ENCODE measurements at places on chromosomes 12 and 14.

- peak; percentile 19 for DNase-seq
- H3K27me3 ChIP-seq = no peaks in the 10 kb centered on the region
- peak overlapping the region; percentile 98 for H3K27ac ChIP-seq
- H3K4me1 ChIP-seq = peaks cover 55% of the 10 kb centered on the region
Observed at GRCh38 chr12:53299101-53299453, 418 bp upstream of the MYG1 start.

- no peaks in the 10 kb centered on the region for H3K27me3 ChIP-seq
- H3K36me3 ChIP-seq = peaks cover 7% of the 10 kb centered on the region
- no peak for DNase-seq
- H3K4me3 ChIP-seq = peak overlapping the region; percentile 19
Observed at GRCh38 chr12:49761677-49762467, 20.5 kb downstream of the TMBIM6 start.

- peak overlapping the region; percentile 98 for H3K27ac ChIP-seq
- peaks cover 32% of the 10 kb centered on the region for H3K4me1 ChIP-seq
- peak overlapping the region; percentile 100 for H3K4me3 ChIP-seq
- no peaks in the 10 kb centered on the region for H3K27me3 ChIP-seq
- no peak for DNase-seq
- H3K36me3 ChIP-seq = peaks cover 4% of the 10 kb centered on the region
Observed at GRCh38 chr12:22626406-22626805, 1.4 kb downstream of the ETNK1 start.

DNA sequence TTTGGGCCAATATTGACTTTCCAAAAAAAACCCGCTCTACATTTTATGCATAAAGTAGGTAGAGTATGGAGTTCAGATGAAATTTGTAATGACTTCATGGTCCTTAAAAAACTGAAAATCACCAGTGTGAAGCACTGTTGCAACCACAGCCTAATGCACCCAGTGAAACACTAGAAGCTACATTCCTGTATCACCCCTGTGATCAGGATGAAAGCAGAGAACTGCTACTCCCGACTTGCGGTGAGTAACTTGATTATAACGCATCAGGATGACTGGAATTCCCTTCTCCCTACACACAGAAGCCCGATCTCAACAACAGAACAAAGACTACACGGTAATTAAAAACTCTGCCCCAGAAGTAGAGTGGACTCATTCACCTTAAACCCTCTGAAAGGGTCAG, 33.8 kb downstream of the SPTB start:
- peaks cover 4% of the 10 kb centered on the region for H3K4me1 ChIP-seq
- peaks cover 79% of the 10 kb centered on the region for H3K27me3 ChIP-seq
- no peak overlapping the region for H3K4me3 ChIP-seq
- H3K36me3 ChIP-seq = peaks cover 6% of the 10 kb centered on the region
- H3K27ac ChIP-seq = no peak overlapping the region

GRCh38 chr12:52518574-52519386, 1.4 kb downstream of the KRT5 start:
- DNase-seq = no peak
- peaks cover 44% of the 10 kb centered on the region for H3K27me3 ChIP-seq
- H3K4me1 ChIP-seq = no peaks in the 10 kb centered on the region
- H3K27ac ChIP-seq = no peak overlapping the region
- H3K4me3 ChIP-seq = no peak overlapping the region

- no peak overlapping the region for H3K27ac ChIP-seq
- H3K4me1 ChIP-seq = no peaks in the 10 kb centered on the region
- no peak overlapping the region for H3K4me3 ChIP-seq
Observed at GRCh38 chr12:108905725-108906124, 25.8 kb downstream of the DAO start.

DNA sequence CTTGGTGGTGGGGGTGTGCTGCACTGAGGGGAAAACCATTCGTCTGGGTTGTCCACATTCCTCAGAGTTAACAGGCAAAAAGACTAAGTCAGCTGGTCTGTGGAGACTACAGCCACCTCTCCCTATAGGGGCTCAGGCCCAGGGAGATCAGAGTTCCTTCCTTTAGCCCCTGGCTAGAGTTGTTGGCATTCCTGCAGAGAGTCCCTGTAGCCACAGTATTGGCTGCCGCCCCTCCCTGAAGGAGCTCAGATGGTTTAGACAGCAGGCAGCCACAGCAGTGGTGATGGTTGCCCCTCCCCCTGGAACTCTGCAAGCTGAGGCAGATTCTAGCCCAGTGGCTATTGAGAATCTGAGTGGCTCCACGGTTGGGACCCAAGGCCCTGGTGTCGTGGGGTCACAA, 1072.5 kb upstream of the ATXN7L3B start:
- no peaks in the 10 kb centered on the region for H3K27me3 ChIP-seq
- H3K4me3 ChIP-seq = no peak overlapping the region
- no peak for DNase-seq
- H3K4me1 ChIP-seq = no peaks in the 10 kb centered on the region
- no peak overlapping the region for H3K27ac ChIP-seq
